ENCODE measurements at places on chromosomes 4 and X.

- no peak overlapping the region for H3K27ac ChIP-seq
- no peaks in the 10 kb centered on the region for H3K4me1 ChIP-seq
- DNase-seq: no peak
Observed at GRCh38 chr4:136484996-136485395, 1047.3 kb downstream of the PCDH18 start.

GRCh38 chrX:12440246-12440645 is 302.0 kb downstream of the FRMPD4 start:
- no peaks in the 10 kb centered on the region for H3K36me3 ChIP-seq
- H3K4me3 ChIP-seq: no peak overlapping the region
- no peak overlapping the region for H3K27ac ChIP-seq
- no peaks in the 10 kb centered on the region for H3K27me3 ChIP-seq
- H3K4me1 ChIP-seq: no peaks in the 10 kb centered on the region

DNA sequence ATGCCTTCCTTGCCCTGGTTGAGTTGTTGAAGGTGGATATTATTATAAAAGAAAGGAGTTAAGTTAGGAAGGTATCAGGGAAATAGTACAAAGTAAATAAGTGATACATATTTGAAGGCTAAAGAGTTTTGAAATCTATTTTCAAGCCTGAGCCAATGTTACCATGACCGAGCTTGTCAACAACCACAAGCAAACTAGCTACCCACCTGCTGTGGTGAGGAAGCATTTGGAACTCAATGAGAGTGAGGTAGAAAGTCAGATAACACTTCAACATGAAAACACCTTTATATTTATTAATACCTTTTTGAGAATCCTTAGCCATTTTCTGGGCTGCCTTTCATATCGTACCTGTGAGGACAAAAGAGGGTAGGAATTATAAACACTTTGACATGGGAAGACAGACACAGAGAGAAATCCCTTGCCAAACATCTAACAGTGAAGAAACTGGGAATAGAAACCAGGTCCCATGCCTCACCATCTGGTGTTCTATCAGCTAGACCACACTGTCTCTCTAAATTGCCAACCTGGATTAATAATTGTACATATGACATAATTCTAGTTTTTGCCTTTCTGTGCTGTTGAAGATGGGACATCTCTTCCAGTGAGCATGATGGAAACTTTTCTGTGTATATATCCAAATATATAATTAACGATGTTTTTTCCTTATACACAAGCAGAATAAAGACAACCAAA is 606.4 kb upstream of the NR3C2 start:
- H3K4me3 ChIP-seq: no peak overlapping the region
- no peak overlapping the region for H3K27ac ChIP-seq
- no peak for DNase-seq
- no peaks in the 10 kb centered on the region for H3K4me1 ChIP-seq

GRCh38 chr4:40940317-40940741 is 190.6 kb downstream of the NSUN7 start:
- no peaks in the 10 kb centered on the region for H3K4me1 ChIP-seq
- H3K4me3 ChIP-seq: no peak overlapping the region
- H3K36me3 ChIP-seq: no peaks in the 10 kb centered on the region
- H3K27ac ChIP-seq: no peak overlapping the region

GRCh38 chr4:125517831-125518230 is 203.1 kb downstream of the FAT4 start:
- no peak overlapping the region for H3K4me3 ChIP-seq
- no peaks in the 10 kb centered on the region for H3K36me3 ChIP-seq
- no peak overlapping the region for H3K27ac ChIP-seq
- H3K27me3 ChIP-seq: no peaks in the 10 kb centered on the region

DNA sequence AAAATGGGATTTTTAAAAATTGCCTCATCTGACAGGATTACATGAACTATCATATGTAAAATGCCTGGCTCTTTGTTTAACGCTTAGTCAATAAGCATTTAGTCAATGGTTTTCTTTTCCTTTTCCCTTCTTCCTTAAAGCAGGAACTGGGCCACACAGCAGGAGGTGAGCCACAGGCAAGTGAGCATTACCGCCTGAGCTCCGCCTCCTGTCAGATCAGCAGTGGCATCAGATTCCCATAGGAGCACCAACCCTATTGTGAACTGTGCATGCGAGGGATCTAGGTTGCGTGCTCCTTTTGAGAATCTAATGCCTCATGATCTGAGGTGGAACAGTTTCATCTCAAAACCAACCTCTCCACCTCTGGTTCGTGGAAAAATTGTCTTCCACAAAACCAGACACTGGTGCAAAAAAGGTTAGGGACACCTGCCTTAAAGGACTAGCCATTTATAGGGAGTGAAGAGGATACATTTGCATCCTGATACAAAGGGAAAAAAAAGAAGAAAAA is 306.1 kb downstream of the FBXW7 start:
- no peak for DNase-seq
- H3K4me3 ChIP-seq: no peak overlapping the region
- no peak overlapping the region for H3K27ac ChIP-seq
- no peaks in the 10 kb centered on the region for H3K4me1 ChIP-seq
- H3K27me3 ChIP-seq: no peaks in the 10 kb centered on the region

GRCh38 chrX:12771445-12772069 is 19.7 kb upstream of the PRPS2 start:
- no peak overlapping the region for H3K27ac ChIP-seq
- no peaks in the 10 kb centered on the region for H3K4me1 ChIP-seq
- H3K27me3 ChIP-seq: no peaks in the 10 kb centered on the region
- H3K36me3 ChIP-seq: no peaks in the 10 kb centered on the region
- DNase-seq: peak; percentile 64

DNA sequence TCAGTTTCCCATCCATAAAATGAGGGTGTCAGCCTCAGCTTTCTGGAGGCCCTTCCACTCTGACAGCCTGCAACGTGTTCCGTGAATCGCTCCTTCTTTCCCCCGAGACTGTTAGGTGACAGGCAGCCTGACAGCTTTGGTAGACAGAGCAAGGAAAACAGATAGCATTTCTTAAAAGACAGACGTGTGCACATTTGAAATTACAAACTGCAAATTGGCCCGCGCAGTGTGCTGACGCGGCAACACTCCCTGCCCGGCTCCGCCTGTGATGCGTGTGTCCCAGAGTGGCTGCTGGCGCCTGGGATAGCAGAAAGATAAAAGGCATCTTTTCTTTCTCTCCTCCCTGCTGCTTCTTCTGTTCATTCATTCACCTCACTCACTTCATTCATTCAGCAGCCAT is 245.3 kb downstream of the AFAP1 start:
- H3K27ac ChIP-seq: no peak overlapping the region
- DNase-seq: no peak
- H3K4me3 ChIP-seq: no peak overlapping the region
- H3K4me1 ChIP-seq: no peaks in the 10 kb centered on the region
- H3K27me3 ChIP-seq: no peaks in the 10 kb centered on the region

- no peak overlapping the region for H3K27ac ChIP-seq
- no peak for DNase-seq
- H3K36me3 ChIP-seq: no peaks in the 10 kb centered on the region
- H3K4me3 ChIP-seq: no peak overlapping the region
- H3K4me1 ChIP-seq: no peaks in the 10 kb centered on the region
Observed at GRCh38 chr4:124804584-124804983, 92.1 kb upstream of the ANKRD50 start.

GRCh38 chr4:96767815-96768480 is 928.1 kb downstream of the PDHA2 start:
- no peak overlapping the region for H3K4me3 ChIP-seq
- no peaks in the 10 kb centered on the region for H3K27me3 ChIP-seq
- H3K36me3 ChIP-seq: no peaks in the 10 kb centered on the region
- no peaks in the 10 kb centered on the region for H3K4me1 ChIP-seq
- no peak for DNase-seq
- H3K27ac ChIP-seq: no peak overlapping the region

DNA sequence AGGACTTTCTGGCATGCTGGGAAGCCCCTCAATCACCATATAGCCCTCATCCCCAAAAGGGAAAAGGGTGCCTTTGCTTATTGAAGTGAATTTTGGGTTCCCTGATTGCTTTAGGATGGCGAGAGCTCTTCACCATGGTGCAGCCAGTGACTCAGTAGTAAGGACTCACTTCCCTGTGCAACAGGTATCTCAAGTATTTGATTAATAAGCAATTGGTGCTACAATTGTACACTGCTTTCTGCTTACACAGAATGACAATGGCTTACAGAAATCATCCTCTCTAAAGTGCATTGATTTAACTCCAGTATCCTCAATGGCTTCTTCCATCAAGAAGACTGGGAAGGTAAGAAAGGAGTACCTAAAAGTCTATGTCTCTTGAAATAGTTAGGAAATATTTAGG is 143.7 kb upstream of the SMIM10 start:
- no peak overlapping the region for H3K4me3 ChIP-seq
- no peaks in the 10 kb centered on the region for H3K4me1 ChIP-seq
- no peaks in the 10 kb centered on the region for H3K36me3 ChIP-seq
- no peak for DNase-seq

- no peaks in the 10 kb centered on the region for H3K27me3 ChIP-seq
- no peaks in the 10 kb centered on the region for H3K4me1 ChIP-seq
- DNase-seq: no peak
- H3K4me3 ChIP-seq: no peak overlapping the region
- no peaks in the 10 kb centered on the region for H3K36me3 ChIP-seq
Observed at GRCh38 chrX:2650037-2650436, 41.1 kb upstream of the CD99 start.

DNA sequence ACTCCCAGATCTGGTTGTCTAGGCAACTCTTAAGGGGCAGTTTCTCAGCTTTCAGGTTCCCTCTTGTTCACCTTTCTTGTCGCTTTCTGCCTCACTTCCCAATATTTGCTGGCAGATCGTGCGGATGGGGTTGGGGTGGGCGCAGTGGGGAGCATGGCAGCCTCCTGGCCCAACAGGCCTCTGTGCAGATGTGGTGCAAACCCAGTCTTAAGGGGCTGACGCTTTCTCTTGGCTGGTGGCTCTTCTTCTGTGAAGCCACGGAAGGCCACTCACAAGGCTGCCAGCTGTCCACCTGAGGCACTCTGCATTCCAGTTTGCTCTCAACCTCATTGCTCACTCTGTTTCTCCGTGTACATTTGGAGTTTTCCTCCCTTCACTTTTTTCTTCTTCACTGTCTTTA is 61.7 kb downstream of the NBDY start:
- no peaks in the 10 kb centered on the region for H3K36me3 ChIP-seq
- no peak overlapping the region for H3K27ac ChIP-seq
- no peak for DNase-seq
- H3K27me3 ChIP-seq: no peaks in the 10 kb centered on the region
- no peaks in the 10 kb centered on the region for H3K4me1 ChIP-seq
- no peak overlapping the region for H3K4me3 ChIP-seq

DNA sequence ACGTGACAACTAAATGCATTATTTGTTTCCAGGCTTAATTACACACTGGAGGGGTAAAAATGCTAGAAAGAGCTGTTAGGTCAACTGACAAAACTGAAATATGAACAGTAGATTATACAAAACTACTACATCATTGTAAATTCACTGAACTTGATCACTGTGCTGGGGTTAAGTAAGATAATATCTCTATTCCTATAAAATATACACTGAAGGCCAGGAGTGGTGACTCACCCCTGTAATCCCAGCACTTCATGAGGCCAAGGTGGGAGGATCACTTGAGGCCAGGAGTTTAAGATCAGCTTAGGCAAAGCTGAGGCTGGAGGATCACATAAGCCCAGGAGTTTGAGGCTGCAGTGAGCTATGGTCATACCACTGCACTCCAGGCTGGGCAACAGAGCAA is 31.8 kb upstream of the NKX6-1 start:
- H3K27me3 ChIP-seq: no peaks in the 10 kb centered on the region
- H3K36me3 ChIP-seq: no peaks in the 10 kb centered on the region
- no peak overlapping the region for H3K27ac ChIP-seq
- H3K4me3 ChIP-seq: no peak overlapping the region
- no peaks in the 10 kb centered on the region for H3K4me1 ChIP-seq
- DNase-seq: no peak

DNA sequence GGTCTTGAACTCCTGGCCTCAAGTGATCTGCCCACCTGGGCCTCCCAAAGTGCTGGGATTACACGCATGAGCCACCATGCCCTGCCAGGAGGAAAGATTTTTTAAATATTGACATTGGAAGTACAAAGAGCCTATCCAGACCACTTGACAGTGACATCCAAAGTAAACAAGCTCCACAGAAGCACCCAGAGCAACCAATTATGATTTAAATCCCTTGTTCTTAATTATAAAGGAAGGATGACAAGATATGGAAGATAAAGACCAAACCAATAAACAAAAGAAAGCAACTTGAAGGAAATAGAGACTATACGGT is 27.7 kb upstream of the RPL34 start:
- H3K36me3 ChIP-seq: no peaks in the 10 kb centered on the region
- no peaks in the 10 kb centered on the region for H3K27me3 ChIP-seq
- no peak overlapping the region for H3K4me3 ChIP-seq
- no peak for DNase-seq
- no peaks in the 10 kb centered on the region for H3K4me1 ChIP-seq
- no peak overlapping the region for H3K27ac ChIP-seq

DNA sequence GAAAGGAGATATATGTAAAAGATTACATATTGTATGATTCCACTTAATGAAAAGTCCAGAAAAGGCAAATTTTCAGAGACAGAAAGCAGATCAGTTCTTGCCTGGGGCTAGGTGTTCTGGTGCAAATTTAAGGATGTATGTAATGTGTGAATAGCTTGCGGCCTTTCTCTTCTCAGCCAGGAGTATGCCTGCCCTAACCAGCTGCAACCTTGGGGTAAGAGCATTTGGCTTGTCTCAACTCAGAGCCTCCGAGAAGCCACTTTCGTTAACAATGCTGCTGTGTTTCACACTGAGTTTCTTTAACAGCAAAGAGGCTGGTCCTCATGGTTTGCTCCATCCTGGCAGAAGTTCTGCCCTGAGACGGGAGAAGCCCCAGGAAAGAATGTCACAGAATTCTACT is 102.7 kb downstream of the SPCS3 start:
- H3K4me1 ChIP-seq: no peaks in the 10 kb centered on the region
- H3K27ac ChIP-seq: no peak overlapping the region
- DNase-seq: no peak
- H3K27me3 ChIP-seq: no peaks in the 10 kb centered on the region

DNA sequence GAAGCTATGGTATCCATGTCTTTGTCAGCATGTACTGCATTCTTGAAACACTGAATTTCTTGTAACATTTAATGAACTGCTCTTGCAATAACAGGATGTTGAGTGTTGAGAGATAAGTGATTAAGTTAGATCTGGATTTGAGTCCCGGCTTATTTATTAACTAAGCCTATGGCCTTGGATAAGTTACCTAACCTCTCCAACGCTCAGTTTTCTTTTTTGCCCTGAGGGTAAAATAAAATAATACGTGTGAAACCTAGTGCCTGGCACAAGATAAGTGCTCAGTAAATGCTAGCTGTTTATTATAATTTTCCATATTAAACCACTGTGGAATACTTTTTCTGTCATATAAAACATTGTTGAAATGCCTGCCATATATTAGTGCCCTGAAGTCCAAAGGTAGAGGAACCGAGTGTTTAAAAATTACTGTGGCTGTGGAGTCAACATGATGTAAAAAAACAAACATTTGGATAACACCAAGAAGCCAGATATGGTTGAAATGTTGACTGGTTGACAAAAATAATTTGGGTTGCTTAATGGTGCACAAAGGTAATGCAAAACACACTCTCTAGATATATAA is 58.6 kb upstream of the ALB start:
- no peak overlapping the region for H3K4me3 ChIP-seq
- DNase-seq: no peak
- no peaks in the 10 kb centered on the region for H3K4me1 ChIP-seq
- no peaks in the 10 kb centered on the region for H3K36me3 ChIP-seq

GRCh38 chr4:142265946-142266345 is 580.2 kb downstream of the INPP4B start:
- no peaks in the 10 kb centered on the region for H3K4me1 ChIP-seq
- no peak for DNase-seq
- no peaks in the 10 kb centered on the region for H3K36me3 ChIP-seq
- no peak overlapping the region for H3K27ac ChIP-seq
- H3K4me3 ChIP-seq: no peak overlapping the region
